ENCODE measurements at places on chromosomes 6 and 20.

DNA sequence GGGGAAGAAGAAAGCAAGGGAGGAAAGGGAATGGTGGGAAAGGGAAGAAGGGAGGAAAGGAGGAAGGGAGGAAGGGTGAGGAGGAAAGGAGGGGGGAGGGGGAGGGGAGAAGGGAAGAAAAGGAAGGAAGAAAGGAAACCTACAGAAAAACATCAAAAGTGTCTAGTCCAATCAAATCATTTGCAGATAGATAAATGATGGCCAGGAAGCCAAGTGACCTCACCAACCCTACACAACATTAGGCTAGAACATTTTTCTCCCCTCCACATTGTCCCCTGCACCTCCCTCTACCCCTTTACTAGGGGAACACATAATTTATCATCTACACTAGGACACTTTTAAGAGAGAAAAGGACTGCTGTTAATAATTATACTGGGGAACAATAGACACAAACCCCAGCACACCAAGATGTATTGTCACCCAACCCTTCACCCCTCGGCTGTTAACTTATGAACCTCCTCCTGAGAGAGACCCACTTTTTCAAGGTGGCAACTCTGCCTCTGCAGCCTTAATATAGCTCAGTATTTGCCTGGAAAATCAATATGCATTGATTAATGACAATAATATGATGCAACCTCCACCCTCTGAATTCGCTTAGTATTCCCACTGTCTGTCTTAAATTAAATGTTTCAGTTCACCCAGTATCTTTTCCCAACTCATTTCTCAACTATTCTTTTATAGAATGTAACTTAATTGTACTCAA lies 231.2 kb downstream of the PTPRT start:
- no peak for DNase-seq

- DNase-seq, result no peak
Measured at GRCh38 chr6:89411145-89412070, 665 bp downstream of the RRAGD start.

DNA sequence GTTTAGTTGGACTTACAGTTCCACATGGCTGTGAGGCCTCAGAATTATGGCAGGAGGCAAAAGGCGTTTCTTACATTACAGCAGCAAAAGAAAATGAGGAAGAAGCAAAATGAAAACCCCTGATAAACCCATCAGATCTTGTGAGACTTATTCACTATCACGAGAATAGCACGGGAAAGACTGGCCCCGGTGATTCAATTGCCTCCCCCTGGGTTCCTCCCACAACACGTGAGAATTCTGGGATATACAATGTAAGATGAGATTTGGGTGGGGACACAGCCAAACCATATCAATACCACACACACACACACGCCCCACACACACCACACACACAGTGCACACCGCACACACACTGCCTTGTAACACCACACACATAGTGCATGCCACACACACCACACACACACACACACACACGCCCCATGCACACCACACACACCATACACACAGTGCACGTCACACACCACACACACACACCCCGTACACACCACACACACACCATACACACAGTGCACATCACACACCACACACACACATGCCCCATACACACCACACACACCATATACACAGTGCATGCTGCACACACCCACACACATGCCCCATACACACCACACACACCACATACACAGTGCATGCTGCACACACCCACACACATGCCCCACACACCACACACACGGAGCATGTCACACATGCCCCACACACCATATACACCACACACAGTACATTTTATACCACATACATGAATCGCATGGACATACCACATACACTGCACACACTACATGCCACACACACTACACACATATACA lies 310.5 kb downstream of the TAF4 start:
- DNase-seq, result no peak

GRCh38 chr20:63463400-63464288 lies 8.8 kb downstream of the KCNQ2 start:
- DNase-seq, result no peak

- DNase-seq, result no peak
Measured at GRCh38 chr20:51554538-51555165, 12.1 kb upstream of the NFATC2 start.

GRCh38 chr20:52191132-52191915 lies at the start of gene ZFP64:
Gene ZFP64, minus strand, starts transcription at chr20:52191779. Its CDS starts 143 bp downstream, at chr20:52191636.
- no peak for DNase-seq

- no peak for DNase-seq
Measured at GRCh38 chr6:117552618-117553017, 49.7 kb downstream of the GOPC start.

DNA sequence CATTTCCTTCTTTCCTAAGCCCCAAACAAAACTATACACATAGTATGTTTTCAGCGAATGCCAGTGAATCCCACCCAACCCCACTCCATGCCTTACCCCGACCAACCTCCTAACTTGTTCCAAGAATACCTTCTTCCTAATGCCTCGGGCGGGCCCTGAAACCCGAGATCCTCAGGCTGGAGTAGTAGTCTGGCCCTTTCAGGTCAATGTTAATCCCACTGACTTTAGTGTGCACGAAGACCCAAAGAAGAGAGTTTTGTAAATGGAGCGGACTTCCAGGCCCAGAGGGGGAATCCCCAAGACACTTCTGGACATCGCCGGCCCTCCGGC lies 394 bp downstream of the YIPF3 start:
- no peak for DNase-seq

DNA sequence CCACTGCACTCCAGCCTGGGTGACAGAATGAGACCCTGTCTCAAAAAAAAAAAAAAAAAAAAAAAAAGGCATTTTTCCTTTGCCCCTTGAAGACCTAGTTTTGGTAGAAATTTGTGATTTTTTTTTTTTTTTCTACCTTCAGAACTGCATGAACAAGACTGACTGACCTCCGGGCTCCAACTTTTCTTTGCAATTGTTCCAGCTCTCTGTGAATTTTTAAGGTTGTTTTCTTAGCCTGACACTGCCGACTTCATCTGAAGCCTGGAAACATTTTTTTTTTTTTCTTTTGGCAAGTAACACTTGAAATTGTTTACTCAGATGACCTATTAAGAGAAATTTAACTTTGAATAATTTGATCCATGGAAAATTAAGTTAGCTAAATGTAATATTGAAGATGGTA lies 73.0 kb downstream of the SLC24A3 start:
- no peak for DNase-seq

GRCh38 chr20:63293456-63293855 lies 470 bp downstream of the COL20A1 start:
- no peak for DNase-seq

DNA sequence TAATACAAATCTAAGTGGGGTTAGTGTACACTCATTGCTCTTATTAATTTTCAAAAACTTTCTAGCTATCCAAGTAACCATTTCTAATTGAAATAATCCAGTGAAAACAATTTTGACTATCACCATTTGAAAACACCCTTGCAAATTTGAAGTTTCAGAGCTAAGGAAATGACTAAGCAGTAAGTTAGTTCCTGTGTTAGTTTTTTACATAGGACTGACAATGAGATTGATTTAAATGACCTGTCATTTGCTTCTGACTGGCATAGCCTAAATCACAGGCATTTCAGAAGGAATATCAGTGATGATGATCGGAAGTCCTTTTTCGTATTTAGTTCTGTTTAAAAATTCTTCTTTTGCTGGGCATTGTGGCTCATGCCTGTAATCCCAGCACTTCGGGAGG lies 27.0 kb downstream of the STK4 start:
- DNase-seq, result no peak

DNA sequence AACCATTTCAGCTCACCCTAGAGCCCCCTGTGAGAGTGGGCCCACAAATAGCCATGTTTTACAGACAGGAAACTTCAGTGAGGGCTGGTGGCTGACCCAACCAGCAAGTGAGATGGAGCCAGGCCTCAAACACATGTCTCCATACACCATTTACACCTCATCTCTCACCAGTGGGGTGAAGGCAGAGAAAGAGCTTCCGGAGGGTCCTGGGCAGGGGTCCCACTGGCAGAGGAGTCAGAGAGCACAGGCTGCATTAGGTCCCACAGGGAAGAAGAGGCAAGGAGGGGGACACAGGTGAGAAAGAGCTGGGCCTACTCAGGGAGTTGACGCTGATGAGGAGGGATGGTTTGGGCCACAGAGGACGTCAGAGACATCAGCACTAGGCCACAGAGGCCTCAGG lies 172.6 kb downstream of the VEGFA start:
- DNase-seq, result no peak

- no peak for DNase-seq
Measured at GRCh38 chr6:169583886-169584541, 117.8 kb downstream of the WDR27 start.

GRCh38 chr6:138568997-138569396 lies 69.7 kb upstream of the NHSL1 start:
- DNase-seq, result no peak

DNA sequence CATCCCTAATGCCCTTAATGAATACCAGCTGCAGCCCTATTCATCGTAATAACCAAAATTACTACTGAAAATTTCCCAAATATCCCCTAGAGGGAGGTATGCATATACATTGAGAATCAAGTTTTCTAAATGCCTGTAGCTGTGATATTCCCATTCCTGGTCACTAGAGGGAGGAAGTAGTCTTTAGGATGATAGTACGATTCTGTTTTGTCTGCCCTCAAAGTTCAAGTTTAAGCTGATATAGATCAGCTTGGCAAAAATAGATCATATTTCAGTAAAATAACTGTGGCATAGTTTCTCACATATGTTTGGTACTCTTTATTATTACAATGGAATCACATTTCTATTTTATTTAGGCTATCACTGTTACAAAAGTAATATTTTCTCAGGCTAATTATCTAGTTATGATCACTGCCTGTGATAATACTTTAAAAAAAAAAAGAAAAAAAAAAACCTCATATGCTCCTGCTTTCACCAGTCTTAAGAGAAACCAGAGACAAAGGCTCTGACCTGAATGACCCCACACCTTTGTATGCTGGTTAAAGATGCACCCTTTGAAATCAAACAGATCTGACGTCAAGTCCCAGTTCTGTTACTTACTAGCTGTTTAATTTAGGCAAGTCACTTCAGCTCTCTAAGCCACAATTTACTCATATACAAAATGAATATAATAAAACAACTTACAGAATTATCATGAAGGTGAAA lies 11.0 kb downstream of the TSPYL1 start:
- no peak for DNase-seq

- no peak for DNase-seq
Measured at GRCh38 chr6:30074331-30075093, 1.1 kb downstream of the RNF39 start.

DNA sequence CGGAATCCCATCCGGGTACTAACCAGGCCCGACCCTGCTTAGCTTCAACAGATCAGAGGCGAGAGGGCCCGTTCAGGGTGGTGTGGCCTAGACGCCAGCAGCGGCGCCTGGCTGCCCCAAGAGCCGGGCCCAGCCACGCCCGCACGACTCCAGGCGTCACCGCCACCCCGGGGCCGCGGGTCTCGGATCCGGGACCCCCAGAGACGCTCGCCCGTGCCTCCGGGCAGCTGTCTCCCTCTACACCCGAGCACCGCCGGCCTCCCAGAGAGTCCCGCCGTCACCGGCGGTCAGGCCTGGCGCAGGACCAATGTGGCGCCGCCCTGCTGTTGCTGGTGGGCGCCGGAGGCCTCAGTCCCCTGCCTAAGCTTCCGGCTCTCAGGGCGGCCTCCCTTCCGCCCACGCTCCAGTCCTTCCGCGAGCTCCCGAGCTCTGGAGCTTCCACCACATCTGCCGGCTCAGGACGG lies 441.2 kb upstream of the DEFB115 start:
- DNase-seq, result no peak

DNA sequence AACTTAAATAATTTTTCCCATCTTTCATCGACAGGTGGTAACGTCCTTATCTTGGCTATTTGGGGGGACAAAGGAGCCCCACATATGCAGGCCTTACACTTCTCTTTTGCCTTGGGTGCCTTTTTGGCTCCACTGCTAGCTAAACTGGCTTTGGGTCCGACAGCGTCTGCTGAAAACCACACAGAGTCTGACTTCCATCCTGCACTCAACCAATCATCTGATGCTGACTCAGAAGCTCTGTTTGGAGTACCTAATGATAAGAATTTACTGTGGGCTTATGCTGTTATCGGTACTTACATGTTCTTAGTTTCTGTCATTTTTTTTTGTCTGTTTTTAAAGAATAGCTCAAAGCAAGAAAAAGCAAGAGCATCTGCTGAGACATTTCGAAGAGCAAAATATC lies 178.5 kb downstream of the SLC16A10 start:
- DNase-seq, result no peak

DNA sequence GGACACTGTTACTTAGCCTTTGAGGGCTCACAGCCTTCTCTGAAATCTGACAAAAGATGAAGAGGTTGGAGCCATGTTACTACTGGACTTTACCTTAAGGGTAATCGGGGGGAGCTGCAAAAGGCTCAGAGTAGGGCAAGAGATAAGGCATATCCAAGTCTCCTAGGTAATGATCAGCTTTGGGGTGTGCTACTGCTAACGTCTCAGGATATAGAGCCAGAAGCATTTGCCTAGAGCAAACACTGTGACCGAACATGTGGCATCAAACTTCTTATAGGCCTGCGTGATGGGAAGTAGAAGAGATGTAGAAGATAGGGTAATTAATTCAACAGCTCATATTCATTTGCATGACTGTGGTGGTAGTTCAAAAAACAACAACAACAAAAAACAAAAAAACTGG lies 11.1 kb downstream of the UBE2V1 start:
- no peak for DNase-seq

- DNase-seq, result no peak
Measured at GRCh38 chr20:10447028-10447427, 11.9 kb downstream of the SLX4IP start.

DNA sequence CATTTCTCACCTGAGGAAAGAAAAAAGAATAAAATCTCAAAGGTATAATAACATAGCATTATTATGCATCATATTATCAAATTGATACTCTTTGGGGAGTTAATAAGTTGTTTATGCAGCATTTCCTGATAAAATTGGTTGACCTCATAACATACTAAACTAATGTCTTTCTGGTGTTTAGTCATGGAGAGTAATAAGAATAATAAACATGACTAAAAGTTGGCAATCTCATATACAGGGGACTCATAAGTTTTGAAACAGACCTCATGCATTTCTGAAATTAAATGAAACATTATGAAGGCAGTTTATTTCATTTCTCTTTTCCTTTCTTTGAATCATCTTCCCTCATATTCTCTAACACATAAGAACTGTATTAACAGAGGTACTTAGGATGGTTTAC lies 60.5 kb upstream of the PRDM1 start:
- DNase-seq, result no peak
